ENCODE measurements at places on chromosomes 11 and 22. TPM values are rescaled to one million over a fixed set of nuclear protein-coding genes. Genes with fewer than 3 reads are reported as not detected.

The C22orf42 gene
- not detected for total RNA-seq

The EPS8L2 gene
- total RNA-seq: 20.2 TPM

The ACP2 gene
- 29.7 TPM for total RNA-seq

DNA sequence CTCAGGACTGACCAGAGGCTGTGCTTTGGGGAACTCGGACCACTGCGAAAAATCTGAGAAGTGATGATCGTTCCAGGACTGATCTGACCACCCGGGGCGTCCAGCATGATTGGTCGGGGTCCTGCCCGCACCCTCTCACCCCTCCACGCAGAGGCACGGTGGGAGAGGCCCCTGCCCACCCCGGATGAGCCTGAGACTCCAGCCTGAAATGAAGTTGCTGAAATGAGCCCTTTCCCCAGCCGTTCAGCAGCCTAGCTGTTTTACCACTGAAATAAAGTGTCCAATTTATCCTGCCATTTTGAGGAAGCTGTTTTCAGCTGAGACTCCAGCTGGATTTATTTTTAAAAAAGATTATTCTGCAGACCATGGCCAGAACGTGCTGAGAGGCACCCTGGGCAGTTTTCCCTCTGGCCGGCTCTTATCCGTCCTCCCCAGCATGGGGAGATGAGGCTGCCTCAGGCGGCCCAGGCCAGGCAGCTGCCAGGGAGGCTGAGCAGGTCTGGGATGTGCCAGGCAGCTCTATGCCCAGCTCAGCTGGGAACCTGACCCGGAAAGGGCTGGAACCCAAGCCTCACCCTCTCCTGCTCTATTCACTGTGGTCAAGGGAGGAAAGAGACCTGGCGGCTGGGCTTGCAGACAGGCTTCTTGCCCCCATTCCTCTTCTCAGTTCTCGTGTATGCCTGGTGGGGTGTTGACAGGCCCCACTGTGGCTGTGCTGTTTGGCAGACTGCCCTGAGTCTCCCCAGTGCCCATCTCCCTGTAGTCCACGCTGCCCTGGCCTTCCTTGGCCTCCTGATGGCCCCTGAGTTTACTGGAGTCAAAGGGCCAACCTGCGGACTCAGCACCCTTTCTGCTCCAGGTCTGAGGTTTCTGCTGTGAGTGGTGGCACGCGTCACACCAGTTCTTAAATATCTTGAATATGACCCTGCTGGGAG, 161.0 kb upstream of the B3GAT1 start:
- H3K27me3 ChIP-seq: peaks cover 19% of the 10 kb centered on the region
- H3K4me3 ChIP-seq: no peak overlapping the region

- peaks cover 15% of the 10 kb centered on the region for H3K36me3 ChIP-seq
- peaks cover 7% of the 10 kb centered on the region for H3K27me3 ChIP-seq
- peak overlapping the region; percentile 84 for H3K27ac ChIP-seq
- peaks cover 36% of the 10 kb centered on the region for H3K4me1 ChIP-seq
- DNase-seq: peak; percentile 47
- peak overlapping the region; percentile 89 for H3K4me3 ChIP-seq
These were observed 700 bp upstream of the STX3 start for GRCh38 chr11:59754494-59754858.

- H3K27ac ChIP-seq: no peak overlapping the region
- DNase-seq: no peak
- no peaks in the 10 kb centered on the region for H3K36me3 ChIP-seq
- H3K27me3 ChIP-seq: peaks cover 4% of the 10 kb centered on the region
- H3K4me3 ChIP-seq: no peak overlapping the region
- no peaks in the 10 kb centered on the region for H3K4me1 ChIP-seq
These were observed 51.7 kb upstream of the LDLRAD3 start for GRCh38 chr11:35892166-35892565.

GRCh38 chr22:42645341-42645937, 3.8 kb downstream of the CYB5R3 start:
- H3K27me3 ChIP-seq: no peaks in the 10 kb centered on the region
- no peak overlapping the region for H3K4me3 ChIP-seq
- H3K36me3 ChIP-seq: peaks cover 2% of the 10 kb centered on the region

GRCh38 chr11:72274435-72274834, 30.5 kb upstream of the PHOX2A start:
- no peak overlapping the region for H3K27ac ChIP-seq
- DNase-seq: no peak
- no peaks in the 10 kb centered on the region for H3K36me3 ChIP-seq
- H3K4me1 ChIP-seq: peaks cover 11% of the 10 kb centered on the region
- peaks cover 29% of the 10 kb centered on the region for H3K27me3 ChIP-seq

DNA sequence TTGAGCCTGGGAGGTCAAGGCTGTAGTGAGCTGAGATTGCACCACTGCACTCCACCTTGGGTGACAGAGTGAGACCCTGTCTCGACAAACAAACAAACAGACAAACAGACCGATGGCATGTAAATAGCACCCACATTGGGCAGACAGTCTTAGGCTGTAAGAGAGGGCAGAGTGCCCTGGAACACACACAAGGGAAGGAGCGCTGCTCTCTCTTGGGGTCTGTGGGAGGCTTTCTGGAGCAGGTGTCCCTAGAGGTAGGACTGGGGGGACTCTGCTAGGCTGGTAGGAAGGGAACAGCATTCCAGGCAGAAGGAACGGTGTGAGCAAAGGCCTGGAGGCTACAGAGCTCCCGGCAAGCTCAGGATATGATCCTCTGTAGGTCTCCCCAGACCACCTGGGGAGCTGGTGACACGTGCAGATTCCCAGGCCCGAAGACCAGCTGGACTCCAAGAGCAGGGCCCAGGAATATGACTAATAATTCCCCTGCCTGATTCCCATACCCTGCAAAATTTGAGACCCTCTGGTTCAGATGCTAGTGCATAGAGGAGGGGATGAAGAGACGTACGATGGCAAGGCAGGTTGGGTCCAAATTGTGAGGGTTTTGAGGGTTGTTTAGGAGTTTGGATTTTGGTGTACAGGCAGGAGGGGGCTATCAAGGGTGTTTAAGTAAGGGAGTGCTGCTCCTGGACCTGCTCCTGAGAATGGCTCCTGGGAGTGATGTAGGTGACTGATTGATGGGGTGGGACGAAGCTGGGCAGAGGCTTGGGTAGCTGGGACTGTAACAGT, 11.6 kb downstream of the SMIM38 start:
- H3K27me3 ChIP-seq: peaks cover 12% of the 10 kb centered on the region
- peaks cover 18% of the 10 kb centered on the region for H3K4me1 ChIP-seq
- no peak for DNase-seq
- H3K4me3 ChIP-seq: no peak overlapping the region
- no peaks in the 10 kb centered on the region for H3K36me3 ChIP-seq

DNA sequence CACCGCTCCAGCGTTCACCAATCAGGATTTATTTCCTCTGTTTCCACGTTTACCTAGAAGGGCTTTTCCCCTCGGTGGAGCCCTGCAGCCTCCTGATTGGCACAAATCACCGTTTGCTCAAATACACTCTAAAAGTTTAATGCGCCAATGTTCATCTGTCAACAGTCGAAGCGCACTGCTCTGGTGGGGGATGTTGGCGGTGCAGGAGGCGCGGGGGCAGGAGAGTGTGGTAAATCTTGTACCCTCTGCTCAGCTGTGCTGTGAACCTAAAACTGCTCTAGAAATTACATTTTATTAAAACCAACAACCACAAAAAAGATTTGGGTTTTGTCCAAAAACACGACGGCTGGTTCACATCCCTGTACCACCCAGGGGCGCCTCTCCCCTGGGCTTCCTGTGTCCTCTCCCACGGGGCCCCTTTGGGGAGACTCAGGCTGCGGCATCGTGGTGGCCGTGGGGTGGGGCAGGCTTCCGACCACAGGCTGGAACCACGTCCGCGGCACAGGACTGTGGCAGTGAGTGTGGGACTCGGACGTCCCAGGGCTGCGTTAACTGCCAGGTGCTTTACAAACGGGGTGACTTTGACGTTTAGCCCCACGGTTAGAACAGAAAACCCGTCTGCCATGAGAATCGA, 13.5 kb downstream of the TTLL8 start:
- peaks cover 20% of the 10 kb centered on the region for H3K27me3 ChIP-seq
- H3K36me3 ChIP-seq: no peaks in the 10 kb centered on the region
- no peak for DNase-seq
- H3K4me1 ChIP-seq: peaks cover 6% of the 10 kb centered on the region
- no peak overlapping the region for H3K27ac ChIP-seq

- no peak overlapping the region for H3K27ac ChIP-seq
- no peak for DNase-seq
- H3K36me3 ChIP-seq: peaks cover 7% of the 10 kb centered on the region
- no peak overlapping the region for H3K4me3 ChIP-seq
- no peaks in the 10 kb centered on the region for H3K27me3 ChIP-seq
These were observed 18.9 kb downstream of the UQCR10 start for GRCh38 chr22:29786031-29786430.

DNA sequence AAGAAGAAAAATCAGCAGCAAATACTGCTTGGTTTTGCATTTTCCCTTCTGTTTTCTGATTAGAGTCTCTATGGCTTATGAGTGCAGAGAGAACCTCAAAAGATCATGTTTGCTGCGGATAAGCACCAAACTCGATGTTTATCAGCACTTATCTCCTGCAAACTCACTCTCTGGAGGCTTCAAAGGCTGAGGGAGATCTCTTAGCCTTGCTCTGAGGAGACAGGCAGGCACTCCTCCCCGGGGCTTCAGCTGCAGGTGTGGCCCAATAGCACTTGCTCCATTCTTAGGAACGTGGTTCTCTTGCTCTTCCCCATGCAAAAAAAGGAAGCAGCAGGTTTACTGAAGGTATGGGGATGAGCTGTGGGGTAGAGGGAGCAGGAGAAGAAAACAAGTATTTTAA, 45.1 kb downstream of the FLI1 start:
- peak overlapping the region; percentile 7 for H3K4me3 ChIP-seq
- peaks cover 60% of the 10 kb centered on the region for H3K4me1 ChIP-seq
- no peaks in the 10 kb centered on the region for H3K27me3 ChIP-seq
- no peak for DNase-seq
- peaks cover 34% of the 10 kb centered on the region for H3K36me3 ChIP-seq

DNA sequence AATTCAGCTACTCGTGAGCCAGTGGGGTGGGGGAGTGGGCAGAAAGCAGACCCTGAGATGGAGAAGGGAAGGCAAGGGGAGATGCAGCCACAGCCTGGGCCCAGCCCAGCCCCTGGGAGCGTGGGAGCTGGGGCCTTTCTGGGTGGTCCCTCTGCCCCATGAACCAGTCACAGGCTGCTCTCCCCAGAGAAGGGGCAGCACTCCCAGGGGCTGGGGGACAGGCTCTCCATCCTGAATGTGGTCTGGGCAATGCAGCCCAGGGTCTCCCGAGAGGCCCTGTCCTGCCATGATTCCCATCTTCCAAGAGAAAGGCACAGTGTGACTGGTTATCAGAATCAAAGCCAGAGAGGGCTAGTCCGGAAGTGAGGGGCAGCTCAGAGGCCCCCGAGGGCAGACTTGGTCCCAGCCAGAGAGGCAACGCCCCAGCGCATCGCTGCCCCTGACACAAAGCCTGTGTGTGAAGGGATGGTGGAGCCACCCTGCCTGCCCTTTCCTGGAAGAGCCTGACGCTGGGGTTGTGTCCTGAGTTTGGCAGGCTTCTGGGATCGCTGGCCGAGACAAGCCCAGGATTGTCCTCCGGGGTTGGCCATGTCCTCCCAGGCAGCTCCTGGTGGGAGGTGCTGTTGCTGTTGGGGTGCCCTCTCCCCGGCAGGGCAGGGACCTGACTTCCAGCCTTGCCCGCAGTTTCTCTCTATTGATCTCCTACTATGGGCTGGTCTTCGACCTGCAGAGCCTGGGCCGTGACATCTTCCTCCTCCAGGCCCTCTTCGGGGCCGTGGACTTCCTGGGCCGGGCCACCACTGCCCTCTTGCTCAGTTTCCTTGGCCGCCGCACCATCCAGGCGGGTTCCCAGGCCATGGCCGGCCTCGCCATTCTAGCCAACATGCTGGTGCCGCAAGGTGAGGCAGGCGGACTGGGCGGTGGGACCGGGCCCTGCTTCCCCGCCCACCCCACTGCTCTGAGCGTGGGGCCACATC, 23.8 kb upstream of the SLC22A12 start:
- H3K4me1 ChIP-seq: peaks cover 2% of the 10 kb centered on the region
- H3K27ac ChIP-seq: no peak overlapping the region
- no peaks in the 10 kb centered on the region for H3K27me3 ChIP-seq
- no peak overlapping the region for H3K4me3 ChIP-seq

DNA sequence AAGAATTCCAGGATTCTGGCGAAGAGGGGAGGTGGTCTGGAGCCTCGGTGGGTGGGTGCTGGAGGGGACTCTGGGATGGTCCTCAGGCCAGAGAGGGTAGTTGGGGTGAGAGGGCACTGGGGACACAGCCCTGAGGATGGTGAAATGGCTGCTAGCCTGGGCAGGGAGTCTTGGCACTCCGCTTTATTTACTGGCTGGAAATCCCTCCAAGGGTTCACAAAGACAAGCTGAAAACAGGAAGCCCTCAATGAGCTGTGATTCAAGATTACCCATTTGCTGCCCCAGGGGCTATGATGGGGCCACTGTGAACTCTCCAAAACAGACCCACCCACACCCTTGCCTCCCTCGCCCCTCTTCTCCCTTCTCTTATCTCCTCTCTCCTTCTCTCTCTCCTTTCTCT, 71.9 kb downstream of the FBXO7 start:
- no peak overlapping the region for H3K4me3 ChIP-seq
- no peak overlapping the region for H3K27ac ChIP-seq
- H3K27me3 ChIP-seq: peaks cover 5% of the 10 kb centered on the region

DNA sequence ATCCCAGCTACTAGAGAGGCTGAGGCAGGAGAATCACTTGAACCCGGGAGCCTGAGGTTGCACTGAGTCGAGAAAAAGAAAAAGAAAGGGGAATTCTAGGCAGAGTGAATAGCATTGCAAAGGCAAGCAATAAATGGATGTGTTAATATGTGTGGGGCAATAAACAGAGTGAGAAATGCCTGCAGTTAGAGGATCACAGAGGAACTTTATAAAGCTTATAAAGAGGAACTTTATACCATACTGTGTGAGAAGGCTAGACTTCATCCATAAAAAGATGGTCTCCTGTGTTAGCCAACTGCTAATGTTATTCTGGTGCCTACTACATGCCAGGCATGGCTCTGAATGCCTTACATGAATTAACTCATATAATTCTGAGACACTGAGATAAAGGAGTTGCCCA, 841 bp downstream of the B3GNT6 start:
- H3K27me3 ChIP-seq: peaks cover 43% of the 10 kb centered on the region
- no peak overlapping the region for H3K4me3 ChIP-seq
- H3K27ac ChIP-seq: no peak overlapping the region

All from activated CD8-positive, alpha-beta memory T cell treated with anti-CD3 and anti-CD28 coated beads, Interleukin-2, amount 10 ng/mL, durations not matched to agents 7 days and 5 days (primary cell).